ENCODE measurements at places on chromosomes 2 and 18.

GRCh38 chr2:222479859-222480258 lies 55.5 kb downstream of the SGPP2 start:
- DNase-seq = no peak

- no peak for DNase-seq
These were observed 6.5 kb downstream of the TEX261 start for GRCh38 chr2:70988151-70988550.

DNA sequence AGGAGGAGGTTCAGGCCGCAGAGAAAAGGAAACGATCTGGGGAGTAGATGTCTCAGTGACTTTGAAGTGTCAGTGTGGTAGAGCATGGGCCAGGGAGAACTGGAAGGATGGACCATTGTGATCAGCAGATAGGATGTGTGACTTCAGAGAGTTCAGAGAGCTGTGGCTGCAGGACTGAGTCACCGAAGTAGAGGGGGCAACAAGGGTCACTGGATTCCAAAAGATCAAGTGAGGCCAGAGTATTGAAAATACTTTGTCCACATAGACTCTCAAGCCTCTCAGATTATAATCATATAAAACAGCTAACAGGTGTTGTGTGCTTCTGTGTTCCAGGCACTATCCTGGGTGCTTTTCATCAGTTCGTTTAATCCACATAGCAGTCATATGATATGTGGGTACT lies 99.4 kb downstream of the CRIM1 start:
- no peak for DNase-seq

GRCh38 chr2:133123904-133124303 lies 444.4 kb downstream of the NCKAP5 start:
- DNase-seq = no peak

DNA sequence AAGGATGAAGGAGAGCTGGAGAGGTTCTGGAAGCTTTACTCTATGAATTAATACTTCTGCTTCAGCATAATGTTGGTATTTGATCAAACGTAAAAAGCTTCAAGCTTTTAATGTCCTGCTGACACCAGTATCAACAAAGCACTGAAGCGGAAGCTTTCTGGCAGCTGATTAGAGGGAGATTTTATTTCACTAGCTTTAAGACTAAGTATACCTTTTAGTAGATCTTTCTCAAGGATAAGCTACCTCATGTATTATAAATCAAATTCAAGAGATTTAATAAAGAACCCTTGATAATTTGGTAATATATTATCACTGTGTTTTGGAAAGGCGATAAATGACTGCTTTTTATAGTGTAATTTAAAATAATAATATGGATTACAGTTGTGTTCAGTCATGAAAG lies 128.0 kb upstream of the CD302 start:
- DNase-seq = no peak

- DNase-seq = no peak
These were observed 143.8 kb downstream of the TAF4B start for GRCh38 chr18:26370037-26370436.

- no peak for DNase-seq
These were observed 8.4 kb upstream of the CD226 start for GRCh38 chr18:69956057-69956456.

DNA sequence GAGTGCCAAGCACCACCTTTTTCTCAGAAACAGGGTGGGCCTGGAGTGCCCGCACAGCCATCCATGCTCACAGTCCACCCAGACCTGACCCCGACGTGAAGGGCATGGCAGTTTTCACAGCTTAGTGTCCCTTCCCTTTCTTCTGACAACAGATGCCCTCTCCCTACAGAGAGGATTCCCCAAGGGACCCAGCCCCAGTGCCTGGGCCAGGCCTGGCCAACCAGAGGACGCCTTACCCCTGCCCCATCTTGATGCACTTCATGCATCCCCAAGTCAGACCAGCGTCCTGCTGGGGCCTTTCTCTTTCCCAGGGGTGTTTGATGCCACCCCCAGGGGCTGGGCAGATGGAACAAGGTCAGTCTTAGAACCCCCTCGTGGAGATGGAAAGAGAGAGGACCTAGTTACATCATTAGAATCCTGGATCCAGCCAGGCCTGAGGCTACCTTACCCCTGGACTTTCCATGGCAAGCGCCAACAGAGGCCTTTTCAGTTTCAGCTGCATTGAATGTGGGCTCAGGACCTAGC lies 3.8 kb downstream of the ANKMY1 start:
- DNase-seq = no peak

GRCh38 chr18:5678779-5679406 lies 135.1 kb upstream of the EPB41L3 start:
- DNase-seq = no peak

Measured in activated CD4-positive, alpha-beta T cell treated with anti-CD3 and anti-CD28 coated beads for 4 hours (primary cell).